ENCODE measurements at places on chromosomes 2 and 18. TPM values are rescaled to one million over a fixed set of nuclear protein-coding genes. Genes with fewer than 3 reads are reported as not detected.

DNA sequence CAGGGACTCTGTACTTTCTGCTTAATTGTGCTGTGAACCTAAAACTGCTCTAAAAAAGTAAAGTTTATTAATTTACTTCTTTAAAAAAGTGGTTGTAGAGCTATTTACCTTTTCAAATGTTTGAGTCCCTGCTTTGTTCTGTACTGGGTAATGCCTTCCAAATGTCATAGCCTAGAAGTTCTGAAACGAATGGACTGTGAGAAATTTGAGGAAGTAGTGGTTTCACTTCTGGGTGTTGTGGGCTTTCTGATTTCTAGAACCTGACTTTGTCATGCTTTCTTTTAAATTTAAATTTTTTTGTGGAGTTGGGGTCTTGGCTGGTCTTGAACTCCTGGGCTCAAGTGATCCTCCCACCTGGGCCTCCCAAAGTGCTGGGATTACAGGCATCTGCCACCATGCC lies 44.6 kb downstream of the SMAD4 start:
- no peak for ATAC-seq

- no peak for ATAC-seq
Observed at GRCh38 chr2:46068636-46069035, 228.6 kb upstream of the EPAS1 start.

DNA sequence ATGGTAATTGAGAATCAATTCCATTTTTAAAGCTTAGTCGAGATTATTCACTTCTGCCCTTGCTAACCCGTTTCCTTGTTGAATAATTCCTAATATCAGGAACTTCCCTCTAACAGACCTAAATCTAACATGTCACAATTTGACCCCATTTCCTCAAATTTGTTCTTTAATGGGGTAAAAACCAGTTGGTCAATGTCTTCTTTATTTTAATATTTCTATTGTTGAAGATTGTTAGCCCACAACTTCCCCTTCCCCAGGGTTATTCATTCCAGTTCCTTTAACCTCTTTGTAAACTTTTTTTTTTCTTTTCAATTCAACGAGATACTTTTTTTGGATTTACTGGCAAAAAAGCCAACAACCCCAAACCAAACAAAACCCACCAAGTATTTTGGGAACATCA lies 7.3 kb downstream of the TNFRSF11A start:
- ATAC-seq, result no peak

- peak; percentile 26 for ATAC-seq
Observed at GRCh38 chr2:26613241-26614215, 27.6 kb downstream of the CIB4 start.

DNA sequence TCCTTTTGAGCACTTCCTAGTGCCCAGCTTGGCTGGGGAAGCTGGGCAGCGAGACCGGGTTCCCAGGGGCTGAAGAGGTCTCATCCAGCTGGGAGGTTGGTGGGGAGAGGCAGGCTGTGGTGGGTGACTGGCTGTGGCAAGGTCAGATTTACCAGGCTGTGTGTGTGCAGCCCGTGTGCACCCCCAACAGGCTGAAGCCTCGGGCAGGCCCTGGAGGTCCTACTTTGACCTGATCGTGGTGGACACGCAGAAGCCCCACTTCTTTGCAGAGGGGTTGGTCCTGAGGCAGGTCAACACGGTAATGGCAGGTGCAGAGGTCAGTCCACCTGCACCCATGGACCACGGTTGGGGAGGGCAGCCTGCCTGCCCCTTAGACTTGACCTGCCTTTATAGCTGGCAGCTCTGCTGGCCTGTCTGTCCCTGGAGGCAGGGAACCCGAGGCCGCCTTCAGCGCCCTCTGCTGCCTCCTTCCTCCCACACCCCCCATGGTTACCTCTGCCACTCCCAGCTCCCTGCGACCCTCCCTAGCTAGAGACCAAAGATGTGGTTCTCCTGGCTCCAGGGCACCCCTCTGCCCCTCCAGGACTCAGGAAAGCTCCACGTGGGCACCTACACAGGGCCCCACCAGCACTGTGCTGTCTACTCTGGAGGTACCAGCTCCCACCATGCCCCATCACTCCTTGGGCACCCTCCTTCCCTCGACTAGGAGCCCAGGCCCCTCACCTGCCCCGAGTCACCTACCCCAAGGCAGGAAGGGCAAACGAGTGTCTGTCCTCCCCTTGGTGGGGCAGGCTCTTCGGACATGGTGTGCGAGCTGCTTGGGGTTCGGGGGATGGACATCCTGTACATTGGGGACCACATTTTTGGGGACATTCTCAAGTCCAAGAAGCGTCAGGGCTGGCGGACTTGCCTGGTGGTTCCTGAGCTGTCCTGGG lies 4.0 kb downstream of the NT5DC4 start:
- ATAC-seq, result no peak

CENPA gene
- total RNA-seq, result not detected

PRKAG3 gene
- total RNA-seq, result not detected

DNA sequence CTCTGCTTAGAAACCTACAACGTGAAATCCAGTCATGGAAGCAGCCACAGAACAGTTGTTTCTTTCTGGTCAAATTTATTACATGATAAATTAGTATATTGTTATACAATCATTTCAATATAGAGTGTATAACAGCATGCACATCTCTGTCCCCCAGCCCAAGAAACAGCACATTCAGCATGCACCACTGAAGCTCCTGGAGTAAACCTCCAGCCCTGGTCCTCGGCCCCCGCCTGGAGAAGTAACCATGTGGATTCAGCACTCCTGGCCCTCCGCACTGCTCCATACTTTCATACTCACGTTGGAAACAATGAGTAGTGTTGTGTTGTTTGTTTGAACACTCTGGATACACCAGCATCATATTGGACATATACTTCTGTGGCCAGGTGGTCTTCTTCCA lies 15.3 kb upstream of the ID2 start:
- ATAC-seq, result no peak

DNA sequence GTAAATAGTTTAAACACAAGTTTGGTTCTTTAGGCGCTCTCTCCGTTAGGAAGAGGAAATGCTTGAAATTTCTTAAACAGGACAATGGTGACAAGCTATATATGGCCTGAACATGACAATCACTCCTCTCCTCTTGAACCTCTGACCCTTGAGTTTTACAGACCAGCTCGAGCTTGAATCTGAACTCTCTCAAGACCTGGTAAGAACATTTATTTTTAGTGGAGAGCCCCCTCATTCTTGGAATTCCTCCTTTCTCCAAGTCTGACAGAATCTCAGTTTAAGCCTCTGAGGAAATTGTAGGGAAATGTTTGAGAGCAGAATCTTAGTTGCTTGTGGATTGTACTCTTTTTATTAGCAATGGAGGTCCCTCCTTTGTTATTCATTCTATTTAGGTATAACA lies 1293.6 kb upstream of the ZEB2 start:
- no peak for ATAC-seq

TBR1 gene
- not detected for total RNA-seq

All from gastroesophageal sphincter (tissue), 4 donors.